Lower leg skin (tissue), 4 donors: ENCODE measurements at places on chromosomes 5 and 9. TPM values are rescaled to one million over a fixed set of nuclear protein-coding genes. Genes with fewer than 3 reads are reported as not detected.

Gene MEF2C
- total RNA-seq = 10.0 TPM

Gene FGF10
- total RNA-seq = 0.17 TPM

Gene CNTFR
- 2.5 TPM for total RNA-seq

Gene GPR151
- not detected for total RNA-seq

Gene C8G
- not detected for total RNA-seq

Gene SHROOM1
- 1.5 TPM for total RNA-seq

Gene CCDC192
- not detected for total RNA-seq

Gene MAML1
- total RNA-seq = 46.8 TPM

Gene C9
- total RNA-seq = not detected

Gene FGF1
- total RNA-seq = 0.38 TPM

Gene SEMA6A
- total RNA-seq = 12.5 TPM

Gene IARS1
- 54.9 TPM for total RNA-seq

Gene PCDHA1
- not detected for total RNA-seq

Gene IFNA2
- total RNA-seq = not detected

GRCh38 chr9:129391221-129391661 is 213.2 kb upstream of the IER5L start:
- DNase-seq = no peak

- no peak for DNase-seq
Observed at GRCh38 chr5:146059460-146060220, 45.7 kb downstream of the PLAC8L1 start.

DNA sequence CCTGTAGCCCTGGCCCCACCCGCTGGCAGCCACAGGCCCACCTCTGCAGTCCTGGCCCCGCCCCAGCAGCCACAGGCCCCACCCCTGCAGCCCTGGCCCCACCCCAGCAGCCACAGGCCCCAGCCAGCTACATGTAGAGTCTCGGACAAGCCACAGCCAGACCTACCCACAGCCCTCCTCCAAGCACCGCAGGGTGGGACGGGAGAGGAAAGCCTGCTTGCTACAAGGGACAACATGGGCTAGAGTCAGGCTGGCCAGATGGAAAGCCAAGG is 49.5 kb upstream of the SARDH start:
- DNase-seq = no peak

DNA sequence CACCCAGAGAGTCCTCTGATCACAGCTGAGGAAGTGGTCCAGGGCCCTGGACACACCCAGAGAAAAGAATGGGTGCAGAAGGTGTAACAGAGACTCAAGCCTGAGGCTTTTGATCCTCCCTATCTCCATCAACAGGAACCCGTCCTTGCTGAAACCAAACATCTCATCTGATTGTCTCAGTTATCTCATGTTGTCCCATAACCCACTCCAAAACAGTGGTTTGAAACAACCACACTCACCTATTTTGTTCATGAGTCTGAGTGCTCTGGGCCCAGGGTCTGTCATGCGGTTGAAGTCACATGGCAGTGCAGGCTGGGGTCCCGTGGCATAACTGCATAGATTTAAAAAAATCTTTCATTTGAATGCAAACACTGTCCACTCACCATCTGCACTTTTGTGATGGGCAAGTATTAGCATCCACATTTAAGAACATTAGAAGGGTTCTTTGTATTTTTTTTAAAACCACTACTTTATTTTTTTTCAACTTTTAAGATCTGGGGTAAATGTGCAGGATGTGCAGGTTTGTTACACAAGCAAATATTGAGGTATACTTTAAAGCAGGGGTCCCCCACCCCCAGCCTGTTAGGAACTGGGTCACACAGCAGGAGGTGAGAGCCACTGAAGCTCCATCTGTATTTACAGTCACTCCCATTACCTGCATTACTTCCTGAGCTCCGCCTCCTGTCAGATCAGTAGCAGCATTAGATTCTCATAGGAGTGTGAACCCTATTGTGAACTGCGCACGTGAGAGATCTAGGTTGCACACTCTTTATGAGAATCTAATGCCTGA is 255.8 kb downstream of the ROR2 start:
- no peak for DNase-seq

GRCh38 chr9:131543141-131543540 is 2.2 kb upstream of the PRRT1B start:
- DNase-seq = no peak

DNA sequence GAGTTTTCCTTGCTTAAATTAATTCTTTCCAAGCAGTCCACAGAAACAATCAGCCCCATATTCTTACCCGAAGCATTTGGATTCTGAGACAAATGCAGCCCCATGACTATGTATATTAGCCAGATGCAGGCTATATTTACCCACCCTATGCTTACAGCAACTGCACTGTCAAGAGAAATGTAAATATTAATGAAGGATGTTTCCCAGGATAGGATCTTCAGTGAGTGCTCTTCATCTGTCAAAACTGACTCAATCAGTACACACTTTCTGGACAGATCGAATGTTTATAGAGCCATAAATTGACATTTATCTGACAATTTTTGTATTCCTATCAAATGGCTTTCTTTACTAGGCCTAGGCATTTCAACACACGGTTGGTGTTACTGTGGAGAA is 725.3 kb upstream of the SEMA6A start:
- no peak for DNase-seq

DNA sequence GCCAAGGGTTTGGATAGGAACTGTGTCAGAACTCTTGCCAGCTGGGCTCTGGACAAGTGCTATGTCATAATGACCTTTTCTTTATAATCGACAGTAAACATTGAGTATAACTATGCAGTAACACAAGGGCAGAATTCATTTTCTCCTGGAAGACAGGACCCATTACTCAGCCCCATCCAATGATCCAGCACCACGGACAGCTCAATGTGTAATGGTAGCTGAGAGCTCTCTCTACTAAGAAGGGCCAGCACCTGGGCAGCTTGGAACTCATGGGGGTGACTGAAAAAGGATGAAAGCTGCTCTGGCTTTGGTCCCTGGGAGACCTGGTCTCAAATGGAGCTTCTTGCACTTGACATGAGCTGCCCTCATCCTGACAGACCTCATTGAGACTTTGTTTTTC is 347.8 kb downstream of the TRIM32 start:
- no peak for DNase-seq

GRCh38 chr5:50727149-50727496 is 60.7 kb downstream of the PARP8 start:
- DNase-seq = peak; percentile 45

- no peak for DNase-seq
Observed at GRCh38 chr5:146025114-146025680, 80.2 kb downstream of the PLAC8L1 start.

DNA sequence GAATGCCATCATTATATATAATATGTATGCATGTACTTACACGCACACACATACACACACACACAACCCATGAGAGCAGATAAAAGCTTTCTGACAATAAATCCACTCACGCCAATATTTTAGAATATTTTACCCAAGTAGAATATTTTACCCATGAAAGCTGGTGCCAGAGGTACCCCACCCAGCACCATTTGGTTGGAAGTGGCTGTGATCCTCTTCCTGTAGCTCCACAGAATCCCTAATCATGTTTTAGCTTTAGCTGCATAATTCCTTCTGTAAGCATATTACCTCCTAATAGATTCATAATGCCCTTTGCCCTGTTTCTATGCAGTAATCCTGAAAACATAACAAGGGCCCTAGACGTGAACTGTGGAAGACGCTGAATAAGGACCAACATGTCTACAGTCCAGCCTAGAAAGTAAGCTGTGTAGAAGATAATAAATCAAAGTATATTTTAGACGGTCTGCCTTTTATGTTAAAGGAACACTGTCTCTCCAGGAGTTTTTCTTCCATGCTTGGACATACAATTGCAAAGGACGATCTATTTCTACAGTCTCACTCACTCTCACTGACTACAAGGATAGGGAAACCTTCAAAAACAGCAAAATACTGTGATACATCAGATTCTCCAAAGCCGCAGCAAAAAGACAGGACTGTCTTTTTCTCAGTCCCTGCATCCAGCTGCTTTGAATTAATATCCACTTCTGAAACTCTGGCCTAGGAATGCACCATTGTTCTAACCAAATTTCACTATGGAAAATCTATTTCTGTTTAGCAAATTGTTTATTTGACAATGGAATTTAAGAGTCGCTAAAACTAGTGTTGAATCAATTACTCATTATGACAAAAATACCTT is 98.2 kb downstream of the USP20 start:
- no peak for DNase-seq

GRCh38 chr5:73375949-73376348 is 72.6 kb downstream of the FOXD1 start:
- DNase-seq = no peak

- DNase-seq = no peak
Observed at GRCh38 chr9:105141146-105141975, 103.1 kb upstream of the SLC44A1 start.

DNA sequence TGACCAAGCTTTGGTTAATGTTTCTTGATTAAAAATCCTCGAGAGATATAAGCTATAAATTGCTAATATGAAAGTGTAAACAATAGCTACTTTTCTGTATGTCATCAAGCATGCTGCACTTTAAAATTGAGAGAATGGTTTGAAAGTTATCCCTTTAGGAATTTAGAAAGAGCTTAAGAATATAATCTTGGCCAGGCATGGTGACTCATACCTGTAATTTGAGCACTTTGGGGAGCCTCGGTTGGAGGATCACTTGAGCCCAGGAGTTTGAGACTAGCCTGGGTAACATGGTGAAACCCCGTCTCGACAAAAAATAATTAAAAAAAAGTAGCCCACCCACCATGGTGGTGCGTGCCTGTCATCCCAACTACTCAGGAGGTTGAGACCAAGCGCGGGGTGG is 12.2 kb upstream of the MROH2B start:
- DNase-seq = no peak

- no peak for DNase-seq
Observed at GRCh38 chr9:79127661-79128060, 444.1 kb upstream of the TLE4 start.

GRCh38 chr9:127526655-127527559 is 75.6 kb downstream of the LRSAM1 start:
- DNase-seq = no peak

GRCh38 chr5:23234197-23234596 is 273.2 kb upstream of the PRDM9 start:
- DNase-seq = no peak

- DNase-seq = no peak
Observed at GRCh38 chr5:67875601-67876000, 340.0 kb upstream of the PIK3R1 start.

- DNase-seq = no peak
Observed at GRCh38 chr5:135138116-135138850, 104.3 kb upstream of the PITX1 start.

DNA sequence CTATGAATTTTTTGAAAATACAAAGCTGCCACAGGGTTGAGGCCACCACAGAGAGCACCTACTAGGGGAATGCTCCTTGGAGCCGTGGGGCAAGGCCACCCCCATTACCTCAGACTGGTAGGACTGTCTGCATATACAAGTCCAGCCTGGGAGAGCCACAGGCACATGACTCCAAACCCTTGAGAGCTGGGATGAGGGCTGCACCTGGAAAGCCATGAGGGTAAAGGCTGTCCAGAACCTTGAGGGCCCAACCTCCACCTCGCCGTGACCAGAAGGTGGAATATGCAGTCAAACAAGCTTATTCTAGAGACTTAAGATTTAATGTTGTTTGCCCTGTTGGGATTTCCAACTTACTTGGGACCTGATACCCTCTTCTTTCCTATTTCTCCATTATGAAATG is 69.5 kb upstream of the TSLP start:
- DNase-seq = no peak

DNA sequence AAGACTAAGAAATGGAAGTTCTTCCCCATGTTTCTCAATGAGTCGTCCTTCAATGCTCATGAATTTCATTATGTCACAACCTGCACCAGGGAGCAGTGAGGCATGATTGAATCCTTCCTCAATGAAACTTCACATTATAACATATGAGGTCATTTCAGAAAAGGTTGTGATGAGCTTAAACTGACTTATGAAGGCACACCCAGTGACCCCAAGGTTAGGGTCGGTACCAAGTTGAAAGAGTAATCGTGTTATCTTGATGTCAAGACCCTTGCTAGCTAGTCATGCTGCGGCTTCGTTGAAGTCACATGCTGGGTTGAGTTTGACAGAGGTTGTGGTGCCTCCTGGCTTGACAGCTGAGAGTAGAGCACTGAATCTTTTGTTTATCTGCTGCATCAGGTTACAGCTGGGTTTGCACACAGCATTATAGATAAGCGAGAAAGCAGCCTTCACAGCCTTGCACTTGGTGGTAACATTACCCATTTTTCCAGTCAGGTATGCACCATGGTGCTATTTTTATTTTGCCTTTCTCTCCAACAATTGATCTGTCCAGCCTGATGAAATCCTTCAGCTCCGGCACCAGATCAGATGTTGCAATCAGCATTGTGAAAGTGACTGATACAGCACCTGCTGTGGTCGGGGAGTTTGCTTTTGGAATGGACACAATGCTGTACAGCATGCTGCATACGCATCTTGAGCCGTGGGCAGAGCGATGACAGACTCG is 133.2 kb downstream of the ERCC6L2 start:
- no peak for DNase-seq

- no peak for DNase-seq
Observed at GRCh38 chr5:66933066-66933465, 263.5 kb downstream of the CD180 start.

GRCh38 chr5:171120986-171121622 is 187.9 kb upstream of the TLX3 start:
- DNase-seq = no peak

- DNase-seq = peak; percentile 87
Observed at GRCh38 chr9:130042406-130042884, 544 bp downstream of the FNBP1 start.

DNA sequence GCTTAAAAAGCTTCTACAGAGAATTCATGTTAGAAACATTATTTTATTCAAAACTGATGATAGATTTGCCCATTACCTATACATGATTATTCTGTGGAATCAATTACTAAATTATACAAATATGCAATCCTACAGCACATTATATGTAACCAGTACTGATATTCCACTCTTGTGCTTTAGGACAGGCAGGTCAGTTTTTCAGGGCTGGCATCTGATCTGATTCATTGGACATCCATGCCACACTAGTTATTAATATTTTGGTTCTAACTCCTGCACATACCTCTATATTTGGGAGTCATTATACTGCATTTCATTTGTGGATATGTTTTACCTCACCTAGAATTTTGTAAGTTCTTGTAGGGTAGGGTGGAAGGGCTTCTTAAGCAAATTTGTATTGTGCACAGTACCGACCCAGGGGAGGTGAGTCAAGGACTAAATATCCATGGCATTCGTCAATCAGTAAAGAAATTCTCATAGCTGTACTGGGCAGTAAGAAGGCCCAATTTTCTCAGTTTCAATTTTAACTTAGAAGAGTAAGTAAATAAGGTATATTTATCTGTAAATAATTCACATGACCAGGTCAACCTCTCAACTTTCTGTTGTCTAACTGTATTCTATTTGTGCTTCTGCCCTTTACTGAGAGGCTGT is 33.5 kb downstream of the ELOVL7 start:
- no peak for DNase-seq
